Cortex of kidney (tissue), 1 donor: ENCODE measurements at places on chromosomes 5 and 9.

GRCh38 chr5:174045470-174046025 lies at the start of gene NSG2:
Gene NSG2 (plus strand): TSS chr5:174045706. CDS start chr5:174046756, 1,050 bp downstream.
- DNase-seq: no peak

DNA sequence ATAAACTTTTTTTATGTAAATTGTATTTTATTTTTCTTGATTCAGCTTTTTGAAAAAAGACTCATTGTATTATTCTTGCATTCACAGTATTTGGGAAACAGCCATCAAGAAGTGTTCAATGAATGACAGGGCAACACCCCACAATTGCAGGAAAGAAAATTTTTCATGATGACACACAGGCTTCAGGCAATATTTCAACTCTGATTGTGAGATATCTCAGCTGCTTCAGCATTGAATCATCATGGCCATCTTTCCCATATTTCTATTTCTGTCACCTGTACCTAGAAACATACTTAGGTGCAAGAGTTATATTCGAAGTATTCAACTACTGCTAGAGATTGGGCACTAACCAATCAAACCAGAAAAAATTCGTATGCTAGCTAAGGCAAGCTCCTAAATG lies 446.0 kb downstream of the ISL1 start:
- DNase-seq: no peak

- DNase-seq: no peak
Measured at GRCh38 chr9:122456123-122456522, 21.6 kb downstream of the OR1J1 start.

- DNase-seq: no peak
Measured at GRCh38 chr5:137405393-137405792, 93.7 kb downstream of the SPOCK1 start.

DNA sequence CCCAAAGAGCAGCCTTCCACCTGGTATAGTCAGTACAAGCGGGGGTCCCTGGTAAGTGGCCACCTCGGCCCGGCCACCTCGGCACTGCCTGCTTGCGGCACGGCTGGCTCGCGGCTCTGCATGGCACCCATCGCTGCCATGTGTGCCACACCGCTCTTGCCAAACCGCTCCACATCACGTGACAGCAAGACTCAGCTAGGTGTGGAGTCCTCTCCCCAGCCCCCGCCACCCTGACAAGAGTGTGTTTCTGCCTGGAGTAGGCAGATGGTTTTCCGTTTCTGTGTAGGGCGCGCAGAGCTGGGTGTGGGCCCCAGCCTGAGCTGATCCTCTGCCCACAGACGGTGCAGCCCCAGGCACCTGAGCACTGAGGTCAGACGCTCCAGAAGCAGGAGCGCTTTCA lies 50.5 kb upstream of the FCN2 start:
- DNase-seq: no peak

GRCh38 chr9:110255034-110255462 lies 1.3 kb downstream of the TXN start:
- DNase-seq: no peak

- DNase-seq: no peak
Measured at GRCh38 chr9:130487500-130487899, 42.7 kb downstream of the ASS1 start.

DNA sequence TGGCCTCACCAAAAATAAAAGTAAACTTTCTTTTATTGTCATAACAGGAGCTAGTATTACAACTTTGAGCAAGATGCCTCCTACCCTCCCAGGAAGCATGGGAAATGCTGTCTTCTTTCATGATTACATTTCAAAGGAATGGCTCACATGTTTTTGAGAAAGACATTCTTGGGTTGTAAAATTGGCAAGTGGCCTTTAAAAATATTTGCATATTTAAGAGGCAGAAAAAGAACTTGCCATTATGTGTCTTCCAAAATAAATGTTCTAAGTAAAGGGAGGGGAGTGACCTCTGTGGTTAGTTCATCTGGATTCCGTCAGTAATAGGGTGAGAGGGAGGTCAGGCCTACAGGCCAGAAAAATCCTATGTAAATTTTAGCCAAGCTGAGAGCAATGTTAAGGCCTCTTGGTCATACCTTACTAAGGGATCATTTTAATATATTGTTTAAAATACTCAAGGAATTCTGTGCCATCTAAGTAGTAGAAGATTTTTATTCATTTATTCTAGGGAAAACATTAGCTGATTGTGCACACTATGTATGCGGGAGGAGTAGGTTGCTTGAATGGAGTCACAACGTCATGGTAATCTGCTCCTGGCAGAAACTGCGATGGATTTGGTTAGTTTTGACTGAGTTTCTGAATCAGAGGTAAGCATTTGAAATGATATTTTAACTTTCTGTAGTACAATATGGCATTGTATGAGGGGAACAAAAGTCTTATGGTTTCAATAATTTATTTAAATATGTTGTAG lies 1485.7 kb upstream of the CDH9 start:
- DNase-seq: no peak

DNA sequence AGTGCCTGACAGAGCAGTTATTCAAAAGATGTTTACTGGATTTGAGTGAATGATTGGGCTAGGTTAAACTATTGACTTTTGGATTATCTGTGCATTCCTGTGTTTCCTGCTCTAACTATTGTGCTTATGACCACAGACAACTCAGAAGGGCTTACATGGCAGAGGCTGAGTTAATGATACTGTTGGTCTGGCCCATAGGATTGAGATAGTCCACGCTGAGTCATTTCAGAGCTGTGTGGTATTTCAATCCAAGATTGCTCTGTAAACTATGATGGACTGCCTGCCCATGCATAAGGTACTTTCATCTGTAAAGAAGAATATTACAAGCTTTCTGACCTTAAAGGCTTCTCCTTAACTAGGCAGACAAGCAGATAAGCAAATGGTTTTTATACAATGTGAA lies 49.1 kb upstream of the SLIT3 start:
- no peak for DNase-seq

DNA sequence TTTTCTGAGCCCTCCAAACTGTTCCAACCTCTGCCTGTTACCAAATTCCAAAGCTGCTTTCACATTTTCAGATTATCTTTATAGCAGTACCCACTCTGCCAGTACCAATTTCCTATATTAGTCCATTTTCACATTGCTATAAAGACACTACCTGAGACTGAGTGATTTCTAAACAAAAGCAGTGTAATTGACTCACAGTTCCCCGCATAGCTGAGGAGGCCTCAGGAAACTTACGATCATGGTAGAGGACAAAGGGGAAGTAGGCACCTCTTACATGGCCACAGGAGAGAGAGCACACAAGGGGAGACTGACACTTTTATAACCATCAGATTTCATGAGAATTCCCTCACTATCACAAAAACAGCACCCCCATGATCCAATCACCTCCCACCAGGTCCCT lies 105.0 kb downstream of the DTWD2 start:
- no peak for DNase-seq

DNA sequence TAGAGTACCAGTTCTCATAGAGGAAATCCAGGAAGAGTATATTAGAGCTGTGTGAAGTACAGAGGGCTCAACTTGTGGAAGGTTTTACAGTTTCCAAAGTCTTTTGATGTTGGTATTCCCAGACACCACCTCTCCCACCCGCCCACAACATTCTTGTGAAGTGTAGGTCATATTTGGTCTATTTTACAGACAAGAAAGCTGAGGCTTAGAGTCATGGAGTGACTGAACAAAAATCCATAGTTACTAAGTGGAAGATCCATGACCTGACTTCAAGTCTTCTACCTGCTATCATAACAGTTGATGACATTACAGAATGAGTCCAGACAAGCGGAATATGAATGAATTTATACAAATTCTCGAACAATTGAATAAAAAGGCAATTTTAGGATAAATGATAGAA lies 187.1 kb upstream of the RPS23 start:
- no peak for DNase-seq

- no peak for DNase-seq
Measured at GRCh38 chr9:80649001-80649420, 1040.3 kb downstream of the TLE1 start.

GRCh38 chr5:43997647-43998272 lies 391.5 kb downstream of the FGF10 start:
- DNase-seq: no peak

DNA sequence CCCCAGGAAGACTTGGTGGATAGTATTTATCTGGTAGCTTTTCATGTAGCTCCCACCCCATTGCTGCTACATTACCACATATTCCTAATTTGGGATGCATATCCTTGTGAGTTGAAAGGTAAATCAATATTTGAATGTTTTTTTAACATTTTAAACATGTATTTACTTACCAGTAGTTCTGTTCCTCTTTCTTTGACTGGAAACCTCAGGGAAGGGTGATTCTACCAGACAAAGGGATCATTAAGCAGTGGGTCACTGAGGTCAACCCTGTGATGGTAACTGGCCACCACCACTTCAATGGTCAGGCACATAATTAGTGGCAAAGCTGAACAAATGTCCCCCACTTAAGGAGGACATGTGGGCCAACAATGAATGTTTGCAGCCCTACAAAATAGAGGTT lies 27.2 kb upstream of the KLF9 start:
- no peak for DNase-seq
